NCI-H1694 (cell line): ENCODE measurements at places on chromosomes 2 and 18.

- no peak for DNase-seq
Observed at GRCh38 chr2:121949271-121949670, 193.8 kb downstream of the TSN start.

DNA sequence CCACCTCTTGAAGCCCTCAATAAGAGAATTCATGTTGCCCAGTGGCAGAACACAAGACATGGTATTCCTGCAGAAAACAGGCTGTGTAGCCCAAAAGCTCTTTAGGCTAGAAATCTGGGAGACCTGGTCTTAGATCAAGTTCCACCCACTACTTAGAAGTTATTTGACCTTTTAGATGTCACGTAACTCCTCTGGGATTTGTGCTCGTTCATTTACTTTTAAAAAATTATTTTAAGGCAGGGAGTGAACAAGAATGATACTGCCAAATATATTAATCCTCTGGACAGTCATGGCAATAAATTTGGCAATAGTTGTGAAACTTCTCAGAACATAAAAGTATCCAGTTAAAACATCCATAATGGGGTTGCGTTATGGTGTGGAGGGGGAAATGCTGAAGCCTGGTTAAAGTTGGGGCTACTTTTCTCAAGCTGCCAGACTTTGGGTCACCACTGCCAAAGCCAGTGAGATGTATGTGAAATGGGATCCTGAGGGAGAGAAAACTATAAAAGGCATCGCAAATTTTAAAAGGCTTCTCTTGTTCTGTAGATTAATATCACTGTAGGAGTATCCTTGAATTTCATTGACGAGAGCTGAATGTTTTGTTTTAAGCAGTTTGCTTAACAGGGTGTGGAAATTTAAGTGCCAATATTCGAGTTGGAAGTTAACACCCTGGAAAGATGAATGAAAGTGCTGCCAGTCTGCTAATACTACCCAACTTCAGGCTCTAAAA lies 15.8 kb downstream of the DAPL1 start:
- DNase-seq, result no peak

DNA sequence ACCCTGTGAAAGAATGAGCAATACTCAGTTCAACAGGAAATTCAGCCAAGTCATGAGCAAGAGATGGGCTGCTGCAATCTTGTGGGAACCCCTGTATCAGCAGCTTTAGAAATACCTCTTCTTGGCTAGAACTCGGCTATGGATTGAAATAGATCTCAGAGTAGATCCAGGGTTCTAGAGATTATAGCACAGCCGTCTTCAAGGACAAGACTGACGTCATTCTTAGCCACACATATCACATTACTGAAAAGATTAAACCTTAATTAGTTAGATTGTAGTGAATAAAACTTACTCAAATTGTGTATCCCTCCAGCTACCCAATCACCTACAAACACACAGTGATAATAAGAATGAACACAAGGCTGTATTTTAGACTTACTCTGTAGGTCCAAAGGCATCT lies 776.4 kb downstream of the EPHA4 start:
- no peak for DNase-seq

DNA sequence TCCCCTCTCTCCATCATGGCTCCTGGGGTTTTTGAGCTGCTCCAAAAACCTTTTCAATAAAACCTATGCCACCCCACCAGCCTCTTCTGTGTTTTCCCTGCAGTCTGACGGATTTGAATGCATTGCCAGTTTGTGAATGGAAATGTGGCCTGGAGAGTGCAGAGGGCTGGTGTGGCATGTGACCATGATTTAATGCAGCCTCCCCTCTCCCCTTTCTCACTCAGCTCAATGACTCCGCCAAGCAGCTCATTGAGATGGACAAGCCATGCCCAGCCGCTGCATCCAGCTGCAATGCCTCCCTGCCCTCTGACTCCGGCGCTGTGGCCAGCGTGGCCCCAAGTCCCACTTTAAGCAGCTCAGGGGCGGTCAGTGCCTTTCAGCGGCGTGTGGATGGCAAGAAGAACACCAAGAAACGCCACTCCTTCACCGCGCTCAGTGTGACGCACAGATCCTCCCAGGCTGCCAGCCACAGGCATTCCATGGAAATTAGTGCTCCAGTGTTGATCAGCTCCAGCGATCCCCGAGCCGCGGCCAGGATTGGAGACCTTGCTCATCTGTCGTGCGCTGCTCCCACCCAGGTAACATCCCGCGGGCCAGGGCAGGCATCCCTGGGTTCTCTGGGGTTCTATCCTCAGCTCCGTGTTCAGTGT lies 215.3 kb downstream of the SEPTIN10 start:
- no peak for DNase-seq

DNA sequence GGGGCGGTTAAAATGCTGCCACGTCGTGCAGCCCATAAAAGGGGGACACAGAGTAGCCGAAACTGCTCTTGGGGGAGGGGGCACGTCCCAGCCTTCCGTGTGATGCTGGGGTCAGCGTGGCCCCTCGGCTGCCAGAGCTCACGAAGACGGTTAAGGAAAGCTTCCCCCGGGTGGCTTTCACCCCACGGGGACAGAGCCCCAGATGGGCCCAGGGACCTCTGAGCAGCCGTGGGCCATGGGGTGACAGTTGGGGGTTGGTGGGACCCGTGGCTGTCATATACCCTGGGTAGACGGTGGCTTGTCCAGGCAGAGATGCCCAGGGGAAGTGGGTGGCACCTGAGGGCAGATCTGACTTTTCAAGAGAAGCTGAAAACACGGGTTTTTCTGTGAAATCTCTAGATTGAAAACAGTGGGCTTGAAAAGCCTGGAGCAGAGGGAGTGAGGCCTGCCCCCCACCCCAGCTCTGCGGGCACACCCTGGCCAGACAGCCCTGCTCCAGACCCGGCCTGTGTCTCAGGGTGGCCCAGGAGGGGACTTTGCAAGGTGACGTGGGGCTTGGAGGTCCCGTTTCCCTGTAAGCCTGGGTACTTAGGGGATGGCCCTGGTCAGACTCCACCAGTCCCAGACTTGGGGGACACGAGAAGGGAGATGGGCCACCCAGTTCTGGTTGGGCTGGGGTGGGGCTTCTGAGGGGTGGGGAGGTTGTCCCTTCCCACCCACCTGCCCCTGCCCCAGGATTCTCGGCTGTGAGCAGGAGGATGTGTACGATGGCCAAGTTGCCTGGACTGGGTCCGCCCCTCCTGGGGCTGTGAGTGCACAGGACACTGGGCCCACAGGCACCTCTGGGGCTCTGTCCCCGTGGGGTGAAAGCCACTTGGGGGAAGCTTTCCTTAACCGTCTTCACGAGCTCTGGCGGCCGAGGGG lies 652 bp downstream of the NEU4 start:
- DNase-seq, result no peak
